Skeletal muscle cell (primary cell): ENCODE measurements at places on chromosomes 12 and 14.

DNA sequence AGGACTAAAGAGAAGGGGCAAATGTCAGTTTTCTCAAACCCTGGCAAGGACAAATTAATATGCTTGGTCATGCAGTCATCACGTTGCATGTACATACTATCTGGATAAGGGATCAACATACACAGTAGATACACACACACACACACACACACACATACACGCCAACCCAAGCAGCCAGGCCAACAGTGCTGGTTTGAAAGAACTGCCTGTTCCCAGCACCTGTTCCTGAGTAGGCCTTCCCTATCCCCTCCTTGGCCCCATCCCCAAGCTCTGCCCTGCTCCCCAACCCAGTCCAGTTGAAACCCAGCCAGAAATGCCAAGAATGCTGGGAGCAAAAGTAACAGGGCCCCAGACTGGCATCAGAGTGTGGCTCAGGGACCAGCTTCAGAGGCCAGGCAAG lies 4.4 kb downstream of the ITGA7 start:
- peak; percentile 69 for DNase-seq

DNA sequence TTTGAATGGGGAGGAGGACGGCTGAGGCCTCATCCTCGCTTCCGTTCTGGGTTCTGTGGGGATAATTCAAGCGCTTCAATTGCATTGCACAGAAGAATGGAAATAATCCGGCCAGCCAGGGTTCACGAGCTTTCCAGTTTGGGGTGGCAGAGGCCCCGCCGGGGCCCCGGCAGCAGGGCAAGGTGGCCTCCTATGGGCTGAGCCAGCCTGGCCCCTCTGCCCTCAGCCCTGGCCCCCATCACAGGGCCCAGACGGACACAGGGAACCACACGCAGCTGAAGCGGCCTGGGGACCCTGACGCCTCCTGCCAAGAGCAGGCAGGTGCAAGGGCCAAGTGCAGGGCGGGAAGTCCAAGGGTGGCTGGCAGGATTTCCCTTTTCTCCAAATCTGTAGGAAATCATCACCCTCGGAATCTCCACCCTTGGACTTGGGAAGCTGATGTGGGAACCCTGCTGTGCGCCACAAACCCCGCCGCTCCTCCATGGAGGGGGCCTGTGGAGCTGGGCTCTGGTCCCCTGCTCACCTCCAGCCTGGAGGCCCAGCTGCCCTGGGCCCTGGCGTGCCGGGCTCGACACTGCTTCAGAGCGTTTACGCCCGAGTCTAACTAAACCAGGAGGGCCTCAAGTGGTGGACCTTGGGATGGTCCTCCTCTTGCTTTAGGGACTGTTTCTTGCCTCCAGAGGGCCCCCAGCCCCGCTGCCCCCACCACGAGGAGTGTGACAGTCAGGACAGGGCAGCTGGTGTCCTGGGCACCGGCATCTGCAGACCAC lies 78.4 kb downstream of the MOK start:
- no peak for DNase-seq

DNA sequence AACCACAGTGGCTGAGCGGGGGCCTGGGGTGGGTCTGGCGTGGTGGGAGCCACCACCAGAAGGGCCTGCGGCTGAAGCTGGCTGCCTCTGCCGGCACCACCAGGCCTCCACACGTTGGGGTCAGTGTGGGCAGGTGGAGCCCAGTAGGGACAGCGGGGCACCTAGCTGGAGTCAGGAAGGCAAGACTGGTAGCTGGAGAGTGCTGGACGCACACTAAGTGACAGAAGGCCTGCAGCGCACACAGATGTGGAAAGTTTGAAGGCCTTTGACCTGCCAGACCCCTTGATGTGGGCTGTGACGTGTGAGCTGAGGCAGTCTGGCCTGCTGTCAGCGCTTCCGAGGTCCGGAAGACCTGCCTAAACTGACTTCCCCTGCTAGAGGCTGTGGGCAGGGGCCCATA lies 26.3 kb downstream of the RIN3 start:
- DNase-seq = no peak

DNA sequence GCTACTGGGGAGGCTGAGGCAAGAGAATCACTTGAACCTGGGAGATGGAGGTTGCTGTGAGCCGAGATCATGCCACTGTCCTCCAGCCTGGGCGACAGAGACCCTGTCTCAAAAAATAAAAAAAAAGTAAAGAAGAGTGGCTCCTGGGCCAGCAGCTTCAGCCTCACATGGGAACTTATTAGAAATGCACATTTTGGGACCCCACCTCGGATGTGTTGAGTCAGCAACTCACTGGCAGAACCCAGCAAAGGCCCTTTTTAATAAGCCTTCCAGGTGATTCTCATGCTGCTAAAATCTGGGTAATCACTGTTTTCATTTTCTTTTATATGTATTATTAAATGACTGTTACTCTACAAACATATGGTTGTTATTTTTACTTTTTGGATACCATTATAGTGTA lies 41.6 kb downstream of the TBK1 start:
- no peak for DNase-seq

DNA sequence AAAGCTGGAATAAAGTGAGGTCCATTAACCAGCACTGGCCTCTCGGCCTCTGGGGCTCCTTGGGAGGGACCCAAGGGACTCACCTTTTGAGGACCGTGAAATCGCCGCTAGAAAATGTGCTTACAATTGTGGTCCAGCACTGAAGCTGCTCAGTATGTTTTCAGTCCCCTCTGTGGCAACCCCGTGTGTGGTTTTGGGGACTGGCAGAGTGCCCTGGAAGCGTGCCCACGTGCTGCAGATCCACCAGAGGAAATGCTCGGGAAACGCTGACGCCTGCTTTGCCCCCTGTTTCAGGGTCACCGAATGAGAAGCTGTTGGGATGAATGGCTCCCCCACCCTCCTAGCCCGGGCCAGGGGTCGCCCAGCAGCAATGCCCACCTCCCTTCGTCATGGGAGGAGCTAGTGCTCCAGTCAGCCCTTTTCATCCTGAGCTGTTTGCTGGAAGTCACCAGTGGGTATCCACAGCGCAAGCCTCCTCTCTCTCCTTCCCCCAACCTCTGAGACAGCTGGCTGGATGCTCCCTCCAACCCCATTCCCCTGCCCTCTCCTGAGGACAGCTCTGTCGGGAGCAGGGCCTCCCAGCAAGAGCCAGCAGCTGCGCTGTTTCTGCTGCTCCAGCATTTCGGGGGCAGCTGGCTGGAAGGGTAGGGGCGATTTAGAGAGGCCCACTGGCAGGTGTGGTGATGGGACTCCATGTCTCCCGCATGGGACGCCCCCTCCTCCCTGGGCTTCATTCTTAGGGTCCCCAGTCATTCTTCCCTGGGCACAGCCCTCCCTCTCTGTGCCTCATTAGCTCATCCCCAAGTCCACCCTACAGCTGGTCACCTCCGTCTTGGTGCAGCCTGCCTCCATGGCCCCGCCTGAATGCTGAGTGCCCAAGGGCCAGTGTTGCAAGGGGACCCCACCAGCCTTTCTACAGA lies 33.2 kb upstream of the PPP1R13B start:
- peak; percentile 54 for DNase-seq

- no peak for DNase-seq
These were observed 10.6 kb upstream of the CDKL1 start for GRCh38 chr14:50407111-50407812.

- DNase-seq = peak; percentile 19
These were observed 326.7 kb downstream of the ATP23 start for GRCh38 chr12:58268069-58268468.

DNA sequence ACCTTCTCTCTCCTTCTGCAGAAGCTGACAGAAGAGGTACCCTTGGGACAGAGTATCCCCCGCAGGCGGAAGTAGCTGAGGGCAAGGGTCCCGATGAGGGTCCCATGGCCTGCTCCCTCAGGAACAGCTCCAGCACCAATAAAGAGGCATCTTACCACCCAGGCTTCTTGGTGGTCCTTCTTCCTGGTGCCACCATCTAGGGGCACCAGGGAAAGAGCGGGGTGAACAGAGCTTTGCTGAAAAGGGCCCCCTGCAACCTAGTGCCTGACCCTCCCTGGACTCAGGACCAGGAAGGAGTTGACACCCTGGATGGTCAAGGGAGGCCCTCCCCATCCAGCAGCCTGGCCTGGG lies 591 bp upstream of the IRF9 start:
- no peak for DNase-seq

GRCh38 chr12:71456316-71456715 lies 16.7 kb downstream of the LGR5 start:
- DNase-seq = no peak

- DNase-seq = no peak
These were observed 4.6 kb upstream of the KLRC1 start for GRCh38 chr12:10457760-10458159.

- DNase-seq = no peak
These were observed 257.4 kb downstream of the ZFP36L1 start for GRCh38 chr14:68535404-68536017.

DNA sequence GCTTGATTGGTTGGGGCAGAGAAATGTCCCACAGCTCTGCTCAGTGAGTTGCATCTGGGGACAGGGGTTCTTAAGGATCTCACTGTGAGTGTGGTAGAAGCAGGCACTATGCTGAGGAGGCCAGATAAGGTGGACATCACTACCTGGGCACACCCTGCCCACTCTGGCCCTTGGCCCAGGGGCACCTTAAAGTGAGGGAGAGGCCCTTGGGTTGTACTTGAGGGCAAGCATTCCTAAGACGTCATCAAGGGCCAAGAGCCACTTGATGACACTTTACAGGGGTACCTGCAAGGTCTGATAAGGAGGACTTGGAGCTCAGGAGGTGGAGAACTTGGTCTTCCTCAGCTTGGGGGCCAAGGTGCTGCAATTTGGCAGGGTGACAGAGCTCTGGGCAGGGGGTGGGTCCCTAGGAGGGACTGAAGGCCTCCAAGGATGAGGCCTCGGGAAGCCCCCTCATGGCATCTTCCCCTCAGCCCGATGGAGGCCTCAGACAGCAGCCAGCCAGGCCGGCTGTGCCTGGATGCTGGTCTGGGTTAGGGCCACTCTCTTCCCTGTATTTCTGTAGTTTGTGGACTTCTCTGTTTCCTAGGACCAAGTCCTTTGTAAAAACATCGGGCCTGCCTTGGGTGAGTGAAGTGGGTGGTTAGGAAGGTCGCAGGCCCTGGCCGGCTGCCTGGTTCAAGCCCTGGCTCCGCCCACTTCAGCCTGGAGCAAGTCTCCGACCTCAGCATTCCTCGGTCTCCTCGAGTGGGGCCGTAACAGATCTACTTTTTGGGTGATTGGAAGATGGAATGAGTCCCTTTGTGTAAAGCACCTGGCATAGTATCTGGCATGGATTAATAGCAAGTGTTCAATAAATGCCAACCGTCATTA lies 24.8 kb downstream of the GPR68 start:
- no peak for DNase-seq

GRCh38 chr12:33330940-33331339 lies 108.7 kb downstream of the SYT10 start:
- DNase-seq = no peak

DNA sequence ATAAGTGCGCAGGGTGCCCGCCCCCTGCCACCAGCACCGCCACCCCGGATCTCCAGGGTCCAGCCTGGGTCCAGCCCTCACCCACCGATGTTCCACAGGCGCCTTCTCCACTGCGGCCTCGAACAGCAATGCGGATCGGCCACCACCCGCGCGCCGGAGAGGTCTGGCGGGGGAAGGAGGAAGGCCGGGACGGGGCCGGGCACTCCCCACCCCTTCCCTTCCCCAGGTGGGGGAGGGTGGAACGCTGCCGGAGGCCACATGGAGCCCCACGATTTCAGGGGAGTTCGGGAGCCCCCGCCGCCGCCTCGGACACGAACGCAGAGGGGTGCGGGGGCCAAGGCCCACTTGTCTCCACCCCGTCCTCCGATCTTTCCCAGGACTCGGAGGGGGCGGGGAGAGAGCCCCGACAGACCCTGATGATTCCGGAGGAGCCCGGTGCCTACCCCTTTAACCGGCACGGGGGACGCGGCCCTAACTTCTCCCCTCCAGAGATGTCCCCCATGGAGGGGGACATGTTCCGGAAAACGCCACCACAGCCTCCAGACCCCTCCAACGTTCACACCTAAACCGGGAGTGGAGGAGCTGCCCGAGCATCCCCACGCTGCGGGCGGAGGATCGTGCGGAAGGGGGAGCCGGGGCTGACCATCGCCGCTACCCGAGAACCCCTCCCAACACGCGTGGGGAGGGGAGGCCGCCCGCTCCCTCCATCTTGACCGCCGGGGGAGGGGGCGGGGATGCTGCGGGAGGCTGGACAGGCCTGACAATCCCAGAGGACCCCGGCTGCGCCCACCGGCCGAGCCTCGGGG lies 1.1 kb downstream of the ATXN2 start:
- no peak for DNase-seq

DNA sequence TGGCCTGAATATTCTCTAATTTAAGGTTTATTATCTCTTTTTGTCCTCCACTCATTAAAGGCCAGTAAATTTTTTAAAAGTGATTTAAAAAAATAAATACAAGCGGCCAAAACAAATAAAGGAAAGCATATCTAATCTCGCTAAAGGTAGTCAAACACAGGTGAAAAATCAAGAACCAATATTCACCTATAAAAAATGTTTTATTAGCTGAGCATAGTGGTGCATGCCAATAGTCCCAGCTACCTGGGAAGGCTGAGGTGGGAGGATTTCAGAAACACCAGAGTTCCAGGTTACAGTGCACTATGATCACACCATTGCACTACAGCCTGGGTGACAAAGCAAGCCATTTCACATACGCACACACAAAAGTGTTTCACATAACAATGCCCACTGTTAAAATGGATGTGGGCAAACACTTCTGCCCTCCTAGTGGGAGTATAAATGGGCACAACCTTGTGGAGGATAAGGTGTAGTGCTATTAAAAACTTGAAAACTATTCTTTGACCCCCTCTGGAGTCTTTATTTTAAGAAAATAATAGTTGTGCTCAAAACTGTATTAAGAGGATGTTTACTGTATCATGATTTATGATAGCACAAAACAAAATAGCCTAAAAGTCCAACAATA lies 32.7 kb upstream of the NAP1L1 start:
- DNase-seq = no peak

DNA sequence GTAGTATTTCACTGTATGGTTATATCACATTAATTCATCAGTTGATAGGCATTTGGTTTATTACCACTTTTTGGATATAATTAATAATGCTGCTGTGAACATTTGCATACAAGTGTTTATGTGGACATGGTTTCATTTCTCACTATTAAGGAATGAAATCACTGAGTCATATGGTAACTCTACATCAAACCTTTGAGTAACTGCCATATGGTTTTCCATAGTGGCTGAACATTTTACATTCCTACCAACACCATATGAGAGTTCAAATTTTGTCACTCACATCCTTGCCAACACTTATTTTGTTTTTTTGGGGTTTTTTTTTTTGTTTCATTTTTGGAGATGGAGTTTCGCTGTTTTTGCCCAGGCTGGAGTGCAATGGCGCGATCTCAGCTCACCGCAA lies 30.2 kb upstream of the EAPP start:
- no peak for DNase-seq

GRCh38 chr12:29816874-29817725 lies 33.4 kb upstream of the TMTC1 start:
- DNase-seq = no peak

GRCh38 chr12:94133964-94134795 lies 14.2 kb upstream of the PLXNC1 start:
- no peak for DNase-seq

GRCh38 chr14:75711105-75711795 lies 50.2 kb downstream of the TTLL5 start:
- no peak for DNase-seq

- DNase-seq = no peak
These were observed 32.5 kb upstream of the SSPN start for GRCh38 chr12:26162905-26163304.
